ENCODE measurements at places on chromosomes 4 and X.

DNA sequence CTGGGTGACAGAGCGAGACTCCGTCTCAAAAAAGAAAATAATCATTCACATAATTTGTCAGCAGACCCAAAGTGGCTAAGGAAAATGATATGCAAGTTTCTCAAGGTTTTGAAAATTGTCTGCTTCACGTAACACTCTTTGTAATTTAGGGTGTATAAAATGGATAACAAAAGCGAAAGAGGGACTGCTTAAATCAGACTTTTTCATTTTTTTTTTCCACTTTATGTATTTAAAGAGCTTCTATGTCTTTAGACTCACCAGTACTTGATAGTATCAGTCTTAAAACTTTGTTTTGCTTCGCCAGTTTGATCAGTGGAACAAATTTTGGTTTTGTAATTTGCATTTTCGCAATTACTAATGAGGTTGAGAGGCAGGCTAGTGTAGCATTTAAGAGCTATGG lies 34.6 kb downstream of the USP9X start:
- DNase-seq: no peak

DNA sequence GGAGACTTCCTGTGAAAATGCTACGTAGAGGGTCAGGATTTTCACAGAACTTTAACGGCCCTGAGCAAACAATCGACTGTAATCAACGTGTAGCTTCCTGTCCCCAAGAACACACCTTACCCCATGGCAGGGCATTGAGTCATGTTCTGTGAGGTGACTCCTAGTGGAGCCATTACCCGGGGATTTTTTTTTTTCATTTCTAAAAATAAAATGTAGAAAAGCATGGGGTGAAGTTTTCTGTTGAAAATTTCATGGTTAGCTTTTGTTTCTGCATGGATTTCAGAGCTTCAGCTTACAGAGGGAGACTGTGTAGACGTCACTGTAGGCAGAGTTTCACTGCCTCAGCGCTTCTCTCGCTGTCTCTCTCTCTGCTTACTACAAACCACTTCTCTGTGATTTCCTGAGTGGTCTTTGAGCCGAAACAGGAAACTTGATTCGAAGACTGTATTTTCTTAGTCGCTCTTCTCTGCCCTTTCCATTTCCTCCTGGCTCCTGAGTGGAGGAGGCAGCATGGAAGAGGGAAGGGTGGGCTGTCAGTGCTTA lies 111.7 kb downstream of the NFKB1 start:
- DNase-seq: no peak

DNA sequence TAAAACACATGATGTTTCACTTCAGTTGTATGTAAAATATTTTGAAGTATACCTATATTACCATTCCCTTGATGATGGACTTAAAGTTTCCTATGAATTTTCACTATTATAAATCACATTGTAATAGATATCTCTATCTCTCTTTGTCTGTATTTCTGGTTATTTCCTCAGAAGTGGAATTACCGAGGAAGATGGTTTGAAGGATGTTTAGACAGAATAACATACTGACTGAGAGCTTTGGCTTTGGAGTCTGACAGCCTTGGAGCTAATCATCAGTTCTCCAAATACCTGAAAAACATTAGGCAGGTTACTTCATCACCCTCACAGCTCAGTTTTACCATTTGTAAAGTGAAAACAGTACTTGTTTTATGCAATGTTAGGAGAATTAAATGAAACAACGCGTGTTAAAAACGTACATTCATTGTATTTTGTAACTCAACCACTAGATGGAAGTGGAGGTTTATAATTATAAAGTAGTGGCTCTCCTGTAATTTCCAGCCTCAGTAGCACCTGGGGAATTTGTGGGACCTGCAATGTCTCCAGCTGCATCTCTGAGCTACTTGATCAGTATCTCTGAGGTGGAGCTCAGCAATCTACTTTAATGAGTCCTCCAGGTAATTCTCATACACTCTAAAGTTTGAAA lies 14.3 kb downstream of the JCHAIN start:
- DNase-seq: peak; percentile 25

- DNase-seq: no peak
These were observed 225.9 kb downstream of the AFAP1 start for GRCh38 chr4:7713757-7714156.

GRCh38 chr4:185254434-185254833 lies 45.0 kb downstream of the SNX25 start:
- no peak for DNase-seq

DNA sequence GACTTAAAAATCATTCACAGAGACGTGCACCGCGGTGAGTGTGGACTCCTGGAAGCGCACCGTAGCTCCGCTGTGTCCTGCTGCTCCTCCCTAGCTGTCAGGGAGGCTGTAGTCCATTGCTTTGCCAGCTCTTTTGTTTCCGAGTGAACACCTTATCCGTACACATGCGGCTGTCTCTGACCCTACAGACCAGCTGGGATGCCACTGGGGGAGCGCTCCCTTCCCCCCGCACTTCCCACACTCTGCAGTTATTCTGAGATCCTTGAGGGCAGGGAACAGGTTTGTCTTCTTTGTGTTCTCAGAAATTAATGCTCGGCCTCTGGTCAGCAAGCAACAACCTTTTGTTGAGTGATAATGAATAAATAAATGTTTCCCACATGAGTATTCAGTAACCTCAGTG lies 33.7 kb upstream of the MSANTD1 start:
- no peak for DNase-seq

- no peak for DNase-seq
These were observed 31.4 kb downstream of the GC start for GRCh38 chr4:71752383-71753042.

DNA sequence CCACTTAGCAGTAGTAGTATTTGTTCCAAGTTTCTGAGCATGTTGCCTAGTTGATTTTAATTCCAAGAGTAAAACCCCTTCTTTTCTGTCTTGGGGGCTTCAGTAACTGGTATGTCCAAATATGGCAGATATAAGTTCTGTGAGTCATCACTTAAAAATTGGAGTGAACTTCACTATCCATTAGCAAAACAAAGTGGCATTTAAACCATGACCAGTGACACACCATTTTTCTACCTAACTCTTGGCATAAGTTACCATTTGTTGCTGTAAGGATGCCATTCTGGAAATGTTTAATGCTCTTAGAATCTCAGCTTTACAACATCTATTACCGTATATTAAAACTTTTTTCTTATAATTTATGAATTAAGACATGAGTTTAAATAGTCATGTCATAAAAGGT lies 102.0 kb downstream of the CBR4 start:
- no peak for DNase-seq

DNA sequence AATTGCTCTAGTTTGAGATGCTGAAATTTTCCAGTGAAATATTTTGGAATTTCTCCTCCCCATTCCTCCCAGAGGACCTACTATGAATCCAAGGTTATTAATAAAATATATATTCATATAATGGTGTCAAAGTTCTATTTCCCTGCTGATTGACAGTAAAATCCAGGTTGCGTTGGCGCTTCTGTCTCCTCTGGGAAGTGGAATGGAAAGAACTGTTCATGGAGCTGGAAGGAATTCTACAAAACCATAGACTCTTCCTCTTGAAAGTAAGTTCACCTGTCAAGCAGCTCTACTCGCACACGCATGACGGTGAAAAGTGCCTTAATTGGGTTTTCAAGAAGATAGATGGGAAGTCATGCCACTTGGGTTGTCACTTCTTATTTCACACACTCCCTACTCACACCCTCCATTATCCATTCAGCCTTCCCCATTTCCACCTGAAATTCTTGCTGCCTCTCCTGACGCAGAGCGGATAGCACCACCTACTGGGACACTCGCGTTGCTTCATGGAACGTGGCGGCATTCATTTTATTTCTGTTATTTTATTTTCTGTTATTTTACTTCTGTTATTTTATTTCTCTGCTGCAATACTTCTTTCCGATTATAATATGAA lies 351.6 kb downstream of the NLGN4X start:
- peak; percentile 1 for DNase-seq

DNA sequence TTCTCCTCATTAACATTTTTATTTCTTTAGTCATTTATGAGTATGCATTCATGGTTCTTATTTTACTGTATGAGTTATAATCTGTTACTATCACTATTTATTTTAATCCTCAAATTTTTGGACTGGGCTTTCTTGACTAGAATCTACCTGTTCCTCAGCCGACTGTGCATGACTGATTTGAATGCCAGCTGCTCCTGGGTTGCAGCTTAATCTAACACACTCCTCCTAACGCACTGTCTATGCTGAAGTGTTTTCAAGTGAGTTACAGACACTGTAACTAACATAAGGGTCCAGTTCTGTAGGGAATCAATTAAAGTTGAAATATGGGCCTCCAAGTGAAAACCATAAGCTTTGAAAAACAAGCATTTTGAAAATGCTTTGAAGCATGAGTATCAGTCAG lies 137.4 kb upstream of the ARSJ start:
- no peak for DNase-seq

GRCh38 chr4:153570228-153570973 lies 104.2 kb downstream of the TMEM131L start:
- no peak for DNase-seq

- no peak for DNase-seq
These were observed 147.7 kb upstream of the MAGEB2 start for GRCh38 chrX:30067677-30068076.

DNA sequence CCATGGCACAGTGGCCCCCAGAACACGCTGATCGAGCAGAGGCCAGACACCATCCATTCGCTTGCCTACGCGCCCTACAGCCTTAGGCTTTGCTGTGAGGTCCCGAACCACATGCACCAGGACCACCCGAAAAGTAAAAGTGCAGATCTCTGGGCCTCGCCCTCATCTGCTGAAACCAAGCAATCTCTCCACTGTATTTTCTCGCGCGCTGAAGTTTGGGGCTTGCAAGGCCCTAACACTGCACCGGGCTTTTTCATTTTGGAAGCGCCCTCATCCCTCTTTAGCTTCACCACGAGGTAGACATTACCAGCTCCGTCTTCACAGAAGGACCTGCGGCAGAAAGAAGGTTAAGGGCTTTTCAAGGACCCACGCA lies 21.2 kb downstream of the NKX3-2 start:
- no peak for DNase-seq

- DNase-seq: no peak
These were observed 736 bp downstream of the BDH2 start for GRCh38 chr4:103098756-103099440.

DNA sequence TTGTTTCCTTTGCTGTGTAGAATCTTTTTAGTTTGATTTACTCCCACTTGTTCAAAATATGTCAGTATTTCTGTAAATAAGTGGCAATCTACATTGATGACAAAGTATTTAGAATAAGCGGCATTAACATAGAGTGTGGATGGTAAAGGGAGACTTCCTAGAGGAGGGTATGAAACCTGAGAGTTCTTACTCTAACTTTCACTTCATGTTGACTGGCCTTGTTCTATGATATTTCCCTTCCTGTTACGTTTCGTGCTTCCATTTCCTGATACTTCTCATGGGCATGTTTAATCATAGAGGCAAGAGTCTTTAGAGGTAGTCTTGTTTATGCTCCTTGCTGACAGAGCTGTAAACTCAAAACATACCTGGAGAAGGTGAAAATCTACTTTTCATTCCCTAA lies 408.9 kb downstream of the GLUD2 start:
- no peak for DNase-seq

DNA sequence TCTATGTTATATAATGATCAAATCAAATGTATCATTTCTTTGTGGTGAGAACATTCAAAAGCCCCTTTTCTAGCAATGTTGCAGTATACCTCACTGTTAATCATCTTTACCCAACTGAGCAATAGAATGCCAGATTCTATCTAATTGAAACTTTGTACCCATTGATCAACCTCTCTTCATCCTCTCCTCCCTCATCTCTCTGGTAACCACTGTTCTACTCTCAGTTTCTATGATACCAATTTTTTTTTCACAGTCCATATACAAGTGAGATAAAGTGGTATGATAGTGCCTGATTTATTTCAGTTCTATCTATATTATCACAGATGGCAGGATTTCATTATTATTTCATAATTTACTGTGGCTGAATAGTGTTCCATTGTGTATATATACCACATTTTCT lies 209.8 kb downstream of the SPCS3 start:
- DNase-seq: no peak

Data from AML-193 (cell line).